ENCODE measurements at places on chromosomes 13 and 19. TPM values are rescaled to one million over a fixed set of nuclear protein-coding genes. Genes with fewer than 3 reads are reported as not detected.

MEIOSIN gene
- not detected for total RNA-seq

SUGP1 gene
- total RNA-seq, result 9.5 TPM

FBXW9 gene
- total RNA-seq, result 3.8 TPM

JOSD2 gene
- total RNA-seq, result 22.8 TPM

TARM1 gene
- not detected for total RNA-seq

SLC8A2 gene
- 17.8 TPM for total RNA-seq
